ENCODE measurements at places on chromosomes 7 and 10.

DNA sequence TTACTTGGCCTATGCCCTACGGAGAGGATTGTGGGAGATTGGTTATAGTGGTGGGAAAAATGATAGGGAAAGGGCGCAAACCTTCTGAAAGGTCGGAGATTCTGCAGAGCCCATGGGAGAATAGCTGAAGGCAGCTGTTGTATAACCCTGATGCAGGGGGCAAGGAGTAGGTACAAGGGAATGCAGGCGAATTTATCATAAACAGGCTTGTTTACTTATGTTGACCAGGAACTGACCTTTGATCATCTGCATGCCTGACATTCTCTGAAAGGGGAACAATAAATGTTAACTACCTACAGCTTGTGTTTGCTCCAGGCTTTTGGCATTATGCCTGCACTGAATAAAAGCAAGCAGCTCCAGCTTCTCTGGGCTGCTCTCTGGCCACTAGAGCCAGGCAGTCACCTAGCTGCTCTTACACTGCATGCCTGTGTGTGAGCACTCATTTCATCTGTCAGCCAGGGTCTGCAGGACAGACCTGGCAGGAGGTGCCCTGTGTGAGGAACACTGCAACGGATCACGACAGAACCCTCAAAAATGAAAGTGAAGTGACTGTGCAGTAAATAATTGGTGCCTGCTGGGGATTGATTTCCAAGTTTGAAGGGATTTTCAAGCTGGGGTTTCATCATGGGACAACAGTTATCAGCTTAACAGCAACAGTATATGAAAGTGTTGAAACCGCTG lies 31.1 kb upstream of the ABCA13 start:
- no peak for DNase-seq

DNA sequence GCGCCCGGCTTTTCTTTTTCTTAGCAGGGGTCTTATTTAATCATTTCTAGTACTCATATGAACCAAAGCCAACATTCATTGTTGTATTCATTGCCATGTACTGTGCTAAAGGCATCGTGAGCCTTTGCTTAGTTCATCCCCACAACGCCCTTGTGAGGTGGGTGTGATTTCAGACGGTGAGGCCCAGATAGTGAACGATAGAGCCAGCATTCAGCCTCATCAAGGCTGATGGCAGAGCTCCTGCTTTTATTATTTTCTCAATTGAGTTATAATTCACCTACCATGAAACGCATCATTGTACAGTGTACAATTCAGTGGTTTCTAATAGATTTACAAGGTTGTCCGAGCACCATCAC lies 50.1 kb downstream of the HK1 start:
- DNase-seq = no peak

- DNase-seq = no peak
Observed at GRCh38 chr7:107332488-107333269, 137.2 kb upstream of the GPR22 start.

GRCh38 chr7:134502463-134503371 lies 24.6 kb upstream of the AKR1B10 start:
- DNase-seq = no peak

DNA sequence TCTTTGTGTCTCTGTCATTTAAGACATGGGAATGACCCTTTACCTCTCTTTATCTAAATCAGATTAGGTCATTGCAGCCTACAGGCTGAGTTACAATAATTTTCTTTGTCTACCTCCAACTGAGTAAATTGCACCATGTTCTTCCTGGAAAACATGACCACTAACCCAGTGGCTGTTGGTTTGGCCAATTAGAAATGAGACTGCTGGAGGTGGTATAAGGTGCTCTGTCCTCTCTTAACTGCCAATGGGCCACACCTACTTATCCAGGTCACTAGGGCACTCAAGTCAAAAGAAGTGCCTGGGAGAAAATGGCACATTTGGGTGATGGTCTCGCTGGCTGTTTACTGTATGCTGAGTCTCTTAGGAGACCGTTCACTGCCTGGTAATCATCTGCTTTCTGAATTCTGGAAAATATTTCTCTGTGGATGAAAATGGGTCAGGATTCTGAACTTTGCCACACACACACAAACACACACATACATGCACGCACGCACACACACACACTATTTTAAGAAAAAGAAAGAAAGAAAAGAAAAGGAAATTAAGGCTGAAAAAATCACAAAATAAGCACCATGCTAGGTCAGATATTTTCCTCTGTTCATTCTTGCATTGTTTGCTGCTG lies 16.4 kb downstream of the STAMBPL1 start:
- DNase-seq = no peak

- DNase-seq = no peak
Observed at GRCh38 chr7:99784007-99784406, at the start of gene CYP3A4. Gene CYP3A4, minus strand, starts transcription at chr7:99784184. Its CDS starts 103 bp downstream, at chr7:99784081.

DNA sequence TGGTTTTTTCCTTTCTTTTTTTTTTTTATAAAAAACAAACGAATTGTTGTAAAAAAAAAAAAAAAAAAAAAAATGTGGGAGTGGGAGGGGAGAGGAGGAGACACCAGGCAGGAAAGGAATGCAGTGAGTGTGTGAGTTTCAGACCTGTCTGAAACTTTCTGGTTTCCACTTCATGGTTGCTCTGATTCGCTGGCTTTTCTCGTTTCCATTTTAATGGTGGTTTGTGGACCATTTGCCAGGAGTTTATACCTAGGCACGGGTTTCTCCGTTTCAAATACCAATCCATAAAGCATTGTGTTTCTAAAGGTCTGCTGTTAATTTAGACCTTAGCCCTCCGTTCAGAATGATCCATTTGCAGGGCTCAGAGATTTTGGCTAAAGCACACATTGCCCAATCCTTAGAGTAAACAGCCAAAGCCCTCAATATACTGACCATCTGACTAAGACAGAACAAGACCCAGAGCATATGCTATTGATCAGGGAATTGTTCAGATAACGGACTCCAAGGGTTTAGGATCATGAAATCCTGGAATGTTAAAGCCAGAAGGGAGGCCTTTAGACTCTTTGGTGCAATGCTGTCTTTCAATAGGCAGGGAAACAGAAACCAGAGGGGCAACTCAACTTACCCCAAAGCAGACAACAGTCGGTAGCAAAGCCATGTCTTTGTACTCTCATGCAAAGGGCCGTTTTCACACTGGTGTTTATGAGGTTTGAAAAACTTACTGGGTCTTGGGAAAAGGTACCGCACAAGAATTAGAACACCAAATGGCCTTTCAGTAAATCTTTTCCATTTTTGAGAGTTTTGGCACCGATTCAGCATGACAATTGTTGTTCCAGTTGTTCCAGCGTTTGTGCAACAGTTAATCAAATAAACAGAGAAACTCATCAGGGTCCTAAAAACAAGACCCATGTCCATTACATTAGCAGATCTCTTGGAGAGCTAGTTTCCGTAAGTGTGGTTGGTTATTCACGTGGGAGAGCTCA lies 94.3 kb upstream of the AGBL3 start:
- no peak for DNase-seq

DNA sequence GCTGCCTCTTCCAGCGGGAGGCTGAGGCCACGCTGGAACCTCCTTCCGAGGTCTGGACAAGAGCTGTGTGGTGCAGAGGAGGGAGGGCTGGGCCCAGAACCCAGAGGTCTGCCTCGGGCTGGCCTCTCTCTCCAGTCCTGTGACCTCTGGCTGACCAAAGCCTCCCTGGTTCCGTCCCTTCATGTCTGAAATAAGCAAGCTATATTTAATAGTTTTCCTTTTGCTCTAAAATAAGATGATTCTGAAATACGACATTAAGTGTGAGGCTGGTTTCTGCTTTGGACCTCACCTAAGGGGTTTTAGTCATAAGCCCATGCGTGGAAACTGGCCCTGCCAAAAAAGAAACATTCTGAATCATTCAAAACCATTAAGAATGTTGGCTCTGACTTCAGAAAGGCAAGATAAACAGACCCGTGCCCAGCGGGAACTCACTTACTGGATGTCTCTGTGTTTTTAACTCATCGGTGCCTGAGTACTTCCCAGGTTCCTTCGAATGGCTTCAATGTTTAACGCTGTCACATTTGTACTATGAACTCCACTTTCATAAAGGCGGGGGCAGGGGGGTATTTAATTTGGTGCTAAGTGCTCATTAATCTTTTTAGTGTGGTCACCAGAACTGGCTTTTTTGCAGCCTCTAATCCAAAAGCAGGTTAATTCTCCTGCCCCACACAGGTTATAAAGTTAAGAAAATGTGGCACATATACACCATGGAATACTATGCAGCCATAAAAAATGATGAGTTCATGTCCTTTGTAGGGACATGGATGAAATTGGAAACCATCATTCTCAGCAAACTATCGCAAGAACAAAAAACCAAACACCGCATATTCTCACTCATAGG lies 157.5 kb upstream of the KLF14 start:
- DNase-seq = no peak

- DNase-seq = no peak
Observed at GRCh38 chr7:70092314-70093204, 494.3 kb downstream of the AUTS2 start.

GRCh38 chr7:2110610-2111396 lies 121.9 kb downstream of the MAD1L1 start:
- no peak for DNase-seq

- DNase-seq = no peak
Observed at GRCh38 chr10:84015877-84016595, 123.3 kb upstream of the GHITM start.

DNA sequence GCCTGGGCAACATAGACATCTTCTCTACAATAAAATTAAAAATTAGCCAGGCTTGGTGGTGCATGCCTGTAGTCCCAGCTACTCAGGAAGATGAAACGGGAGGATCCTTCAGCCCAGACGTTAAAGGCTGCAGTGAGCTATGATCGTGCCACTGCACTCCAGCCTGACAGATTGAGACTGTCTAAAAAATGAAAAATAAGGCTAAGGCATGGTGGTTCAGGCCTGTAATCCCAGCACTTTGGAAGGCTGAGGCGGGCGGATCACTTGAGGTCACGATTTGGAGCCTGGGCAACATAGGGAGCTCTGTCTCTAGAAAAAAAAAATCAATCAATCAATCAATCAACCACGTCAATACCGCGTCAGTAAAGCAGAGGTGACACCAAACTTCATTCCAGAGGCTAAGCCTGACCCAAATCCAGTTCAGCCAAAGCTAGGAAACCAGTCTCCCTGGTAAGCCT lies 31.1 kb downstream of the MRPS24 start:
- DNase-seq = no peak

DNA sequence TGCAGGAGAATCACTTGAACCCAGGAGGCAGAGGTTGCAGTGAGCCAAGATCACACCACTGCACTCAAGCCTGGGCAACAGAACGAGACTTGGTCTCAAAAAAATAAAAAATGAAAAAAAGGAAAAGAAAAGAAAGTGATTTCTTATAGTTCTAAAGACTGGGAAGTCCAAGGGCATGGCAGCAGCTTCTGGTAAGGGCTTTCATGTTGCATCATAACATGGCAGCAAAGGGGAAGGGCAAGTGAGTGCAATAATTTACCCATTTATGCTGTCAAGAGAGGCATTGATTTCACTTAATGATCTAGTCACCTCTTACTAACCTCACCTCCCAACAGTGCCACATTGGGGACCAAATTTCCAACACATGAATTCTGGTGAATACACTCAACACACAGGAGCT lies 8.8 kb upstream of the KLRG2 start:
- DNase-seq = no peak

DNA sequence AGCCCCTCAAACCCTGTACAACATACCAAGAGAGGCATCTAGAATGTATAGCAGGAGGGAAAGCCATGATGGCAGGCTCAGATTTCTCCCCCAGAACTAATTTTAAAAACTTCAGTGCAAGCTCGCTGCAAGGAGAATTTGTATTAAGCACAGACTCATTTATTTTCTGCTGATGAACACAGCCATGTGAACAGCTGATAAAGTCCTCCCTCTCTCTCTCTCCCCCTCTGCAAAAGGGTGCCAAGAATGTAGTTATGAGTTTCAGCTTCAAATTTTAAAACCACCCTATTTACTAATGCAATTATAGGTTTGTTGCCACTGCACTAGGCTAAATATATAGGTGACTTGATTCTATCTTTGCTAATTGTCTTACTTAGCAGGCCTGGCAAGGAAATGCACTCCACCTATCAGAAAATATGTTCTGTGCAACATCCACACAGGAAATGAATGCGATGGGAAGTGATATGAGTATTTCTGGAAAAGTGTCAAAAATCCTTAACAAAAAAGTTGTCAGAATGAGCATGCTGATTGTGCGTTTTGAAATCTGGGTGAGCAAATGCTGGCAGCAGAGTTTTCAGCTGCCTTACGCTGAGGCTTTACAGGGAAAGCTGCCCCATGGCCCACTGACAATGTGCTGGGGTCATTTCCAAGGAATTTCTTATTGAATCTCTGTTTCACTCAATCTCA lies 43.4 kb upstream of the GHITM start:
- no peak for DNase-seq

DNA sequence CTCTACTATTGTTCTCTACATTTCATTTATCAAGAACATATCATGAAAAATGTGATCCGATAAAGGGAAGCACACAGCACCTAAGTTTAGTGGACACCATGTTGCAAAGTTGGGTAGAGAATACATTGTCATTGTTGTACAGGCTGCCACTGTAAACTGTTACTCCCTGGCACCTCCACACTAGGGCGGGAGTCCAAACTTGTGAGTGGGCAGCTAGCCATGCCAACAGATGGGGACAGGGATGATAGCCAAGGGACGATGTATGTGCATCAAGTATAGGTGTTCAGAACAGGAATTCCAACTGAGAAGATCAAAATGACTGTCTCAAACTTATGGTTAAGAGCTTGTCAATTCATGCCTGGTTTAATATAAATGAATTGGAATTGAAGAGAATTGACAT lies 31.1 kb upstream of the COMMD3 start:
- no peak for DNase-seq

DNA sequence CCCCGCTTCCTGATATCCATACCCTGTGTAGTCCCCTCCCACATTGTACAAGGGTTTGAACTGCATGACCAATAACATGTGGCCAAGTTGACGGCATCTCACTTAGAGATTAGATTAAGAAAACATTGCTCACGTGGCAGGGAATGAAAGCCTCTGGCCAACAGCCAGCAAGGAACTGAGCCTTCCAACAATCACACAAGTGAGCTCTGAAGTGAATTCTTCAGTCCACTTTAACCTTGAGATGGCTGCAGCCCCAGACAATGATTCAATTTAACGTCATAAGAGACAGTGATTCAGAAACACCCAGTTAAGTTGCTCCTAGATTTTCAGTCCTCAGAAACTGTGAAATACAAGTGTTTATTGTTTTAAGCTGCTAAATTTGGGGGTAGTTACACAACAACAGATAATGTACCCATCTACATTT lies 165.9 kb upstream of the PLXNA4 start:
- no peak for DNase-seq

DNA sequence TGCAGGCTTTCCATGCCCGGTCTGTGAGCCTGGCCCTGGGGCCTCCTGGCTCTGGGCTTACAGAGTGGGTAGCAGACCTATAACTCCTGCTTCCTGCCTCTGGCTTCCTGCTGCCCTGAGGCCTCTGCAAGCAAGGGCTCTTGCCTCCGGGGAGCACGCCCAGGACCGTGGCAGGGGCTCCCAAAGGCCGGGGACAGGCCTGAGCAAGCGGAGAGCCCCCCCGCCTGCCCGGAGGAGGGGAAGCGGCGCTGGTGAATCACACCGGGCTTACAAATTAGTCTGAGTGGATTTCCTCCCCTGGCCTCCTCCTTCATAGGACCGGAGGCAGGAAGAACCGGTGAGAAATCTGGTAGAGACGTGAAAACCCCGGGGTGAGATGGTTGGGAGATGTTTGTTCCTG lies 1.5 kb upstream of the MYL10 start:
- DNase-seq = no peak
